ENCODE measurements at places on chromosomes 16 and 17.

DNA sequence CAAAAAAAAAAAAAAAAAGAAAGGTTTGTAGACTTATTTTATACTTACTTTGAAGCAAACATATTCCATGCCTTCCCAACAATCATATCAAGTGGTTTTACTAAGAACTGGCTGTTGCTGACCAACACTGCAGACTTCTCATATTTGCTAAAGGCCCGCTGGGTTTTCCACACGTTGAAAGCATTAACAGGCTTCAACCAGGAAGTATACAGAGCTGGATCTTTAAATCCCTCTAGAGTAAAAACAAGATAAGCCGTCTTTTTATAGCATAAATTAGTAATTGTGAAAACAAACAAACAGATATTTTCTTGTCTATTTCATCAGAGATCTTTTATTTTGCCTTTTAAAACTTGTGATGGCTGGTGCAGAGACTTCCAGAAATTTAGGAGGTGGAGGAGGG lies 29.1 kb downstream of the TUBD1 start:
- DNase-seq: no peak

DNA sequence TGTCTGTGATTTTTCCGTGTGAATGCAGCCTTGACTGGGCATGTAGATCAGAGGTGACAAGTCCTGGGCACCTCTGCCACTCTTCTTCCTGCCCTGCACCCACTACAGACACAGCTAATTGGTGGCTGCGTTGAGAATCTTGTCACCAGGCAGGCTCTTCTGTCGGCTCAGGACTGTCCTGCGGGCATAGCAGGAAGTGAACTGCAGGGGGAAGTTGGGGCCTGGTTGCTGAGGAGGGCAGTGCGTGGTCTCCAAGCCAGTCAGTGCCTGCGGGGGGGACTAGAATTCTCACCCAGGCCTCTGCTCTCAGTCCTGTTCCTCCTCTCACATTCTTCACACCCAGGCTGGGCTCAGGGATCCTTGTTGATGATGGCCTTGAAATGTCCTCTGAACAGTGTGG lies 50.5 kb downstream of the JPH3 start:
- no peak for DNase-seq

- no peak for DNase-seq
Measured at GRCh38 chr17:63665527-63666214, 34.3 kb downstream of the LIMD2 start.

GRCh38 chr16:53291757-53292392 lies 142.4 kb upstream of the RBL2 start:
- DNase-seq: no peak

DNA sequence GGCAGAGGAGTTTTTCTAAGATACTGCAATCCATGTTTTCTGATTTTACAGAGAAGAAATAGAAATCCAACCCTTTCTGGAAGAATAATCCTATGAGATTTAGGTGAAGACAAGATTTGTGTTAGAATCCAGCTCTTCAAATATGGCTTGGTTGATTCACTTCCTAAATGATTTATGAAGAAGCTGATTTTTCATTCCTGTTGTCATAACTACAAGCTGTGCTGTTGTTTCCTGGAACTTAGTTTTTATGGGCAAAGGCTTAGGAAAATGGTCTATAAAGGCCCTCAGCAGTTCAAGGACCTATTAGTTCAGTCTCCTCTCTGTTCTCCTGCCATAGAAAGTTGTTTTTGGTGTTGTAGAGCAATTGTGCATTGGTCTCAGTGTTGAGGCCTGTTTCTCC lies 174.2 kb upstream of the FAM20A start:
- no peak for DNase-seq

- no peak for DNase-seq
Measured at GRCh38 chr17:20997711-20998570, 44.9 kb downstream of the USP22 start.

GRCh38 chr17:39335704-39336223 lies 65.7 kb downstream of the FBXL20 start:
- no peak for DNase-seq

DNA sequence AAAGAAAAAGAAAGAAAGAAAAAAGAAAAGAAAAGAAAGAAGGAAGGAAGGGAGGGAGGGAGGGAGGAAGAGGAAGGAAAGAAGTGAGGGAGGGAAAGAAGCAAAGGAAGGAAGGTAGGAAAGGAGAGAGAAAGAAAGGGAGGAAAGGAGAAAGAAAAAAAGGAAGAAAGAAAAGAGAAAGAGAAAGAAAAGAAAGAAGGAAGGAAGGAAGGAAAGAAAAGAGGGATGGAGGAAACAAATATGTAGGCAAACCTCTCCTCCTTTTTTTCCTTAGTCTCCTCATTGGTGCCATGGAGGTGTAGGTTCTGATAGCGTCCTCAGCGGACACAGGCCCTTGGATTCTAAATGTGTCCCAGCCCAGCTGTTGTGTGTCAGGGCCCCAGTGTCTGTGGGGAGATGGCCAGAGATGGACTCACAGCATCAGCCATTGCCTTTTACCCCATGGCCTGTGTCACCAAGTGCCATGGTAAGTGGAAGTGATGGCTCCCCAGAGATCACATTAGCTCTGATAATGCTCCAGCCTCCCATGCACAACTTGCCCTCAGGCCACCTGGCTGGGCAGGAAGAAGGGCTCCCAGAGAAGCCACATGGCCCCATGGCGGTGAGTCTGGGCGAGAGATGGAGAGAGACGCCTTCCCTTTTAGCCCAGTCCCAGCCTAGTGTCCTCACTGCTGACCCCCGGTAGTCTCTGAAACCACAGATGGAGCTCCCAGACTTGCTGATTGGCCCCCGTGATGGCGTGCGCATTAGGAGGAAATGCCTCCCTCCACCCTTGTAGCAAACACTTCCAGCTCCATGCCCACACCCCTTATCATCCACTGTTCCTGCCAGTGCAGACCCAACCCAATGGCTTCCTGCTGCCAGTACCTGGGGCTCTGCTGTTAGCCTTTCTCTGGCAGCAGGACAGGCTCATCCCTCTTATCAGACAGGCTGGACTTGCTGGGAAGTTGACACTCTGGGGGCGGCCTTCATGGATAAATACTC lies 3.7 kb upstream of the SLC6A2 start:
- no peak for DNase-seq

DNA sequence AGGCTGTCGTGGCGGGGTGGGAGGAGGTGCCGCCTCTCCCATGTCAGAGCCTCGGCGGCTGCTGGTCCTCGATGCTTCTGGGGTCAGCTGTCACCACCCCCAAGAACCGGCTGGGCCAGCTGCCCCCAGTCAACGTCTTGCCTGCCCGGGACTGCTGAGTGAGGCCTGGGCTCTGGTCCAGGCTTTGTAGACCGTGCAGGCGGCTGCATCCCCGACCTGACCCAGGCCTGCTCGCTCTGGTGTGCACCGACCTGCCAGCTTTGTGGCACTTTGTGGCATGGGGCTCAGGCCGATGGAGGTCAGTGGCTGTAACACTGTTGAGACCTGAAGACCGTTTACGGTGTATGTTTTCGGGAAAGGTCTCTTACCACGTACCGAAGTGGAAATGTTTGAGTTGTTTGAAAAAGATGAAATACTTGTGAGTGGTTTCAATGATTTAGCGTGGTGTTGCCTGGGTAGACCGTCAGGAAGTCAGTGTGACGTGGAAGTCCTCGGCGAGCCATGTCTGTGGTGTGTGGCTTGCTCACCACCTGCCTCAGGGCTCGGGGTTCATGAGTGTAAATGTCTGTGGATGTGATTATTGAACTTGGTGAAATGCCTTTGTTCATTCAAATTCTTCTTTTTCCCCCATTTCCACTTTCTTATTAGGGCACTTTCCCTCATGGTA lies 53.2 kb upstream of the ZNF750 start:
- no peak for DNase-seq

- DNase-seq: no peak
Measured at GRCh38 chr16:56866955-56867830, 2.2 kb downstream of the SLC12A3 start.

DNA sequence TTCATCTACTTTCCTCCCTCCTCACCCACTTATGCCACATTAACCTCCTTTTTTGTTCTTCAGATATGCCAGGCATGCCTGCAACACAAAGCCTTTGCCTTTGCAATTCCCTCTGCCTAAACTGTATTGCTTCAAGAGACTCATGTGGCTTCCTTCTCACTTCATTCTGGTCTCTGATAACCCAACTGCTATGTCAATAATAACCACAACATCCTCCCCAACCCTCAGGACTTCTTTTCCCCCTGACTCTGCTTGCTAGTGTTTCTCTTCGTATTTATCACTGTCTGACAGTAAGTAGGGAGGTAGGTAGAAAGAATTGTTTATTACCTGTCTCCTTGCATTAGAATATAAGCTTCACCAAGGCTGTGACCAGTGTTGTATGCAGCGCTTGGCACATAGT lies 22.4 kb downstream of the RBL2 start:
- no peak for DNase-seq

GRCh38 chr17:48546137-48546923 lies 1.4 kb upstream of the HOXB2 start:
- no peak for DNase-seq

- no peak for DNase-seq
Measured at GRCh38 chr17:47288531-47289116, 35.0 kb downstream of the ITGB3 start.

- no peak for DNase-seq
Measured at GRCh38 chr17:28663723-28664122, 1.7 kb downstream of the SUPT6H start.

DNA sequence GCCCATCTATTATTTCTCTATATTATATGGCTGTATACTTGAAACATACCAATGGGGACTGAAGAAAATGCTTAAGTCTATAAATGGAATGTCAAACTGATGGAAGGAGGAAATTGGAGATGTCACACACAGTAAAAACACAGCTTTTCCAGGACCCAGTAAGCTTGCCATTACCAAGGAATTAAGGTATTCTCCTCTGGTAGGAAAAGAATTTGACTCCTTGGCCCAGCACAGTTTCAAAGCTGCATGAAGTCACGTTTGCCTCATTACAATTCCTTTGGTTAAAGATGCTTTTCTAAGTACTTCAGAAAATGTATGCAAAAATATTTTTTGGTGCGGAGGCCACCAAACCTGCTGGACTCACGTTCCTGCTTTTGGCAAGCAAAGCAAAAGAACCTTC lies 48.5 kb downstream of the CDH13 start:
- no peak for DNase-seq

DNA sequence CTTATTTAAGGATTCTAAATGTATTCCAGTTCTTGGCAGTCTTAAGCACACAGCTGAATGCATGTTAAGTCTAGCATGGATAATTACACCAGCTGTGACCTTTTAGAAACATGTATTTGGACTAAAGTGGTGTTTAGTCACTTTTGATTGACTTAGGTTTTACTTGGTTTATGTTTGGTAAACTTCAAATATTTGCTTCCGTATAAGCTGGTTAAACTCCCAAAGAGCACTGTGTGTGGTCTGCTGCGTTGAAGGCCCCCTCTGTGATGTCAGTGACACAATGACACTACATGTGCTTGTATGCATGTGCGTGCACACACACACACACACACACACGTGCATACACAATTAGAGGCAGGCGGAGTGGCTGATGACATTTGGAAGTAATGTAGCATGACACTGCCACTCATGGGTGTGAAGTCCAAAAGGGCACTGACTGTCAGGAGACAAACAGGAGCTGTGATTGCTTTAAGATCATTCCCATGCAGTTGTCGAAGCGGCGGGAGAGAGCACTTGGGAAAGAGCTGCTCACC lies 156.1 kb upstream of the CDH13 start:
- no peak for DNase-seq

- DNase-seq: no peak
Measured at GRCh38 chr17:81710514-81711308, 1.4 kb upstream of the SLC25A10 start.

DNA sequence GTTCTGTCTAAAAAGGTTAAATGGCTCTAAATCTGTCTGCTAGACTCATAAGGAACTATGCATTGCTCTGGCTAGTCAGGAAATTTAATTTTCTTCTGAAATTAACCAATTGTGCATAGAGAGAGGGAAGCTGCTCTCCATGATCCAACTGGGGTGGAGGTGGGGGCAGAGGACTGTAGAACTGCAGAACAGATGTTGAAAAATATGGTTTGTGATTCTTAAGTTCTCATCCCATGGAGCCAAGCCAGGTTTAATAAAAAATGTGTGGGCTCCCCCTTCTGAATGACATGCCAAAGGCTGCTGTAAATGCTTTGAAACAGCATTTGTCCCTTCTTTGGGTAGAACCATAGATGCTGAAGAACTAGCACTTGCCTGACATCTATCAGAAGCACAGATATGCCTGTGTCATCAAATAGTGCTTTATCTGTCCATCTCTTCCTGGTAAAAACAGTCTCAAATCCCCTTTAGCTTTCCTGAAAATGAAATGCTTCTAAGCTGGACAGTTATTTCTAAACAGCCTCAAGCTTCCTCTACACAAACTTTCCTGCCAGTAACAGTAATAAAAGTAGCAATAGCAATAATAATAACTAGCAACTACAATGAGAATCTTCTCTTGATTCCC lies 221.4 kb downstream of the CDH8 start:
- no peak for DNase-seq

DNA sequence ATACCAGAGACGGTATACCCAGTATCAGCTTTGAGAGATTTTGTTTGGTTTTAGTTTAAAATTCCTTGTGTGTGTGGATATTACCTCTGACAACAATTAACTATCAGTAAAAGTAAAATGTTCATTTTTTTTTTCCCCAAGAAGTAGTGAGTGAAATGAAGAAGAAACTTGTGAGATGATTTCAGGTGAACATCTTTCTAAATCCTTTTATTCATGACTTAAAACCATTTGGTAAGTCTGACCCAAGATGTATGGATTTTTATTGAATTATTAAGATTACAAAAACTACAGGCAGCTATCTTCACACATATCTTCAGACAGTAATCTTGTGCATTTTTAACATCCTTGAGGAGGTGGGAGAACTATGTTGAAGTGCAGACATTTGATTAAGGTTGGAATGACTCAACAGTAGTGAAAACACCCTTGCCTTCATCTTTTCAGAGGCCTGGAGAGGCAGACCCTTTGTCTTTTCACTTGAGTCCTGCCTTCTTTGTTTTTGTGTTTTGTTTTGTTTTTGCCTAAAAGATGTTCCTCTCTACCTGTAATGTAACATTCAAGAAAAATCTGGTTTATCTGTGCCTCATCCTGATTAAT lies 240.3 kb upstream of the TBX2 start:
- no peak for DNase-seq

DNA sequence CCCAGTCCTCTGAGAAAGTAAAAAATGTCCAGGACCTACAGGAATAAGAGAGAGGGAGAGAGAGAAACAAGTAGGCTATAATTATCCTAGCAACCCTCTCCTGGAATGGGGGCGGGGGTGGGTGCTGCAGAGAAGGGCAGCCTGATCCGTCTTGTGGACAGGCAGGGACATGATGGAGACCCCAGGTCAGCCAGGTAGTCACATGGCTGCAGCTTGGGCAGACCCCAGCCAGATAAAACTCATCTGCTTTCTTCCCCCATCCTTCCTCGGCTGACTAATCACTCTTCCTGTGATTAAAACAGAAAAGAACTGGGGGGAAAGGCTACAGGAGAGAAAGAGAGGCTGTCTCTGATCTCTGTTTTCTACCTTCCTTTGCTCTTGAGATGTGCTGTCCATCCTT lies 32.6 kb downstream of the COPZ2 start:
- no peak for DNase-seq

- DNase-seq: no peak
Measured at GRCh38 chr16:69566240-69566980, 644 bp downstream of the NFAT5 start.

DNA sequence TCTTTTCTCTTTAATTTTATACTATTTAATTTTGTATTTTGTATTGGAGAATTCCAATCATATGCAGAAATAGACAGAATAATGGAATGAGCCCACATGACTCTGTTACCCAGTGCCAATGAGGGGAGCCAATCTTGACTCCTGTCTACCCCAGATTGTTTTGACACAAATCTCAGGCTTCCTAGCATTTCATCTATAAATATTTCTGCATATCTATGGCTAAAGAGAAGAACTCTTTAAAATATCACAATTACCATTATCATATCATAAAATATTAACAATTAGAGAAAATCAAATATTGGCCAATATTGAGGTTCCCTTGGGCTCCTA lies 23.7 kb downstream of the ATP2C2 start:
- DNase-seq: no peak

Data from stimulated activated CD4-positive, alpha-beta T cell treated with anti-CD3 and anti-CD28 coated beads, Interleukin-1b, Interleukin-23, amount 100 ng/mL, for 1 hour (primary cell).